ENCODE measurements at places on chromosomes 1 and 21.
A peak's percentile ranks its signal among the peaks of the same experiment; 100 is the strongest.

DNA sequence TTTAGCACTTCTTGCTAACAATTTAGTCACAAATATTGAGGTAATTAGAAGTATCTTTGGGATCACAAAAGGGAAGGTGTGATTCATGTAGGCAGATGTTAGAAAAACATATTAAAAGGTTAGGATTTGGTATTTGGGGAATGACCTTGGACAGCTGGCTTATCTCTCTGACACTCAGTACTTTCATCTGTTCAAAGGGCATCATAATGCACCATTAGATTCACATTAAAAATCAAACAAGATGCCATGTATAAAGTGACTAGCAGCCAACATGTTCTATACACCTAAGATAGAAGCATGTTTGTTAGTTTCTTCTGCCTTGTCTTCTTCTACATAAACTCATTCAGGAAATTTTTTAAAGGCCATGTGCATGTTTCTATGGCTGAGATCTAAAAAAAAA is 56.5 kb upstream of the ESRRG start:
- no peak overlapping the region for H3K4me3 ChIP-seq
- no peaks in the 10 kb centered on the region for H3K27me3 ChIP-seq
- no peak for DNase-seq
- H3K4me1 ChIP-seq = no peaks in the 10 kb centered on the region
- H3K27ac ChIP-seq = no peak overlapping the region
- H3K36me3 ChIP-seq = no peaks in the 10 kb centered on the region

GRCh38 chr1:7589774-7590425 is 181.2 kb upstream of the VAMP3 start:
- H3K27me3 ChIP-seq = no peaks in the 10 kb centered on the region
- no peak overlapping the region for H3K4me3 ChIP-seq

DNA sequence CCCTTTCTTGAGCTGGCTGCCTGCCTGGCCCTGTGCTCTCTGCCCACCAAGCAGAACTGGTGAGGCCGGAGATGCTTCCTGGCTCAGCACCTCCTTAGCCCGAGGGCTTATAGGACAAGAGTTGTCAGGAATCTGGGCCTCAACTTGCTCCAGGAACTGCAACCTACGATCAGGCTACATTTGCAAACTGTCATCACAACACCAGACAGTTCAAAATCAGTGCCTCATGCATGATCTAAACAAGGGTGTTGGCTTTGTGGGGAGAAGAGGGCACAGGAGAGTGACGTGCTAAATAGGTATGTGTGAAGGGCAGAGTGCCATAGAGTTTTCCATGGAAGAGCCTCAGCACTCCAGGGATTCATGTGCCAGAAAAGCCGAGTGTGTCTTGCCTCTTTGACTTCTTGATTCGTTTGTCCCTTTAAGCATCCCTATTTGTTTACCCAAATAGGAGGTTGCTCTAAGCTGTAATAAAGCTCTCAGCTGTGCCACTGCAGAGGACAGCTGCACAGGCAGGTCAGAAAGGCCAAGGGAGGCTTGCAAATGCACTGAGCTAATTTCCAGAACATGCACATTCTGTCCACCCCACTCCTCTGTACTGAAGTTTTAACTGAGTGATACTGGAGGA is 30.2 kb upstream of the NEK2 start:
- H3K4me3 ChIP-seq = no peak overlapping the region
- DNase-seq = no peak
- H3K4me1 ChIP-seq = no peaks in the 10 kb centered on the region
- H3K27ac ChIP-seq = no peak overlapping the region

- peaks cover 16% of the 10 kb centered on the region for H3K4me1 ChIP-seq
- no peaks in the 10 kb centered on the region for H3K27me3 ChIP-seq
- no peak for DNase-seq
- H3K27ac ChIP-seq = no peak overlapping the region
- no peak overlapping the region for H3K4me3 ChIP-seq
Observed at GRCh38 chr1:40985875-40986274, 6.4 kb downstream of the CTPS1 start.

DNA sequence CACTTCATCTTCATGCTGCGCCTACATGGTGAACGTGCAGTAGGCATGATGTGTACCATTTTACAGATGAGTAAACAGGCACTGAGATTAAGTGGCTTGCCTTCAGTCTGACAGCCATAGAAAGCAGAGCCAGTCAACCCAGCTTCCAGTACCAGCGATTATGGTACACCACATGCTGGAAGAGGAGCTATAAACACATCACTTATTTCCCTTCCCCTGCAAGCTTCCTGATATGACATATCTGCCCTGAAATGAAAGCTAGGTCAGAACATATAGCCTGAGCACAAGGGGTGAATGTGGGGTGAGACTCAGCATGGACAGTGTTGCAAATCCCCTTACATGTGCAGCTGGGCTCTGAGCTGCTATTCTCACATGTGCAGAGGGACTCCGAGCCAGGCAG is 33.8 kb upstream of the IL20 start:
- H3K4me1 ChIP-seq = no peaks in the 10 kb centered on the region
- no peaks in the 10 kb centered on the region for H3K36me3 ChIP-seq
- DNase-seq = no peak

GRCh38 chr21:44533121-44533890 is 6.7 kb downstream of the KRTAP10-1 start:
- H3K4me3 ChIP-seq = no peak overlapping the region
- H3K4me1 ChIP-seq = no peaks in the 10 kb centered on the region
- no peak overlapping the region for H3K27ac ChIP-seq
- peak; percentile 13 for DNase-seq
- peaks cover 3% of the 10 kb centered on the region for H3K27me3 ChIP-seq

GRCh38 chr1:224057461-224058199 is 56.3 kb upstream of the FBXO28 start:
- no peaks in the 10 kb centered on the region for H3K36me3 ChIP-seq
- H3K4me3 ChIP-seq = no peak overlapping the region
- no peaks in the 10 kb centered on the region for H3K4me1 ChIP-seq
- H3K27ac ChIP-seq = no peak overlapping the region

GRCh38 chr1:168135921-168136708 is 615 bp downstream of the GPR161 start:
- H3K4me3 ChIP-seq = peak overlapping the region; percentile 92
- peaks cover 2% of the 10 kb centered on the region for H3K4me1 ChIP-seq
- no peaks in the 10 kb centered on the region for H3K36me3 ChIP-seq
- no peaks in the 10 kb centered on the region for H3K27me3 ChIP-seq

DNA sequence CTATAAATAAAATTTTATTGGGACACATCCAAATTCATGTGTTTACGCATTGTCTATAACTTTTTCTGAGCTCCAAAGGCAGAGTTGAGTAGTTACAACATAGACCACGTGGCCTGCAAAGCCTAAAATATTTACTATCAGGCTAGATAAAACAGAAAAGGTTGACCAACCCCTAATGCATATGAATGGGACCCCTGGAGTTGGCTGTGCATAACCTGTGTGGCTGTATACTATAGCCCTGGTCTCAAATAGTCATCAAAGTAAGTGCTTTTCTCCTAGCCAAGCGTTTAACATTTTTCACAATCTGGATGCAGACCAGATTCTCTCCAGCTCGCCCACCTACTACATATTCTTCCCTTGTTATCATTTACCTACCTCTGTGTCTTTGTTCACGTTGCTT is 60.4 kb downstream of the CYYR1 start:
- no peak overlapping the region for H3K4me3 ChIP-seq
- H3K36me3 ChIP-seq = no peaks in the 10 kb centered on the region
- no peaks in the 10 kb centered on the region for H3K4me1 ChIP-seq
- H3K27me3 ChIP-seq = no peaks in the 10 kb centered on the region
- H3K27ac ChIP-seq = no peak overlapping the region

DNA sequence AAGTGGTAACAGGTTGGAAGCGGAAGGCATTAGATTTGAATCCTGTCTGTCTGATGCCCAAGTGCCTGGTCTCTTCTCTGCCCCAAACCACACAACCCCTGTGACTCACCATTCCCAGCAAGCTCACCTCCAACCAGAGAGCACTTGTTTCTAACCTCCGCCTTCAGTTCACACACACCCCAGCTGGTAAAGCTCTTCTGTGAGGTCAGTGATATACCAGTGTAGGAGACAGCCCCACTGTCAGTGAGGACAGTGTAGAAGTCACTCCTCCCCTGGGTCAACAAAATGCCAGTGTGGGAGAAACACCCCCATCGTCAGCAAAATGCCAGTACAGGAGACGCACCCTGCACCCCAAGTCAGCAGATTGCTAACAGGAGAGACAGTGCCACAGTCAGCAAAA is 2.6 kb downstream of the RIMS3 start:
- DNase-seq = no peak
- no peaks in the 10 kb centered on the region for H3K27me3 ChIP-seq
- H3K27ac ChIP-seq = no peak overlapping the region
- no peak overlapping the region for H3K4me3 ChIP-seq
- H3K36me3 ChIP-seq = no peaks in the 10 kb centered on the region
- H3K4me1 ChIP-seq = no peaks in the 10 kb centered on the region

- no peak for DNase-seq
- H3K27ac ChIP-seq = no peak overlapping the region
- no peaks in the 10 kb centered on the region for H3K27me3 ChIP-seq
- no peak overlapping the region for H3K4me3 ChIP-seq
Observed at GRCh38 chr1:158290321-158290844, 660 bp downstream of the CD1C start.

GRCh38 chr1:64282351-64282750 is 78.9 kb downstream of the UBE2U start:
- H3K27ac ChIP-seq = no peak overlapping the region
- no peak overlapping the region for H3K4me3 ChIP-seq
- H3K27me3 ChIP-seq = no peaks in the 10 kb centered on the region
- no peaks in the 10 kb centered on the region for H3K4me1 ChIP-seq
- DNase-seq = no peak
- H3K36me3 ChIP-seq = no peaks in the 10 kb centered on the region

- no peak overlapping the region for H3K4me3 ChIP-seq
- no peaks in the 10 kb centered on the region for H3K36me3 ChIP-seq
- H3K27me3 ChIP-seq = no peaks in the 10 kb centered on the region
- H3K4me1 ChIP-seq = peaks cover 3% of the 10 kb centered on the region
- H3K27ac ChIP-seq = no peak overlapping the region
- no peak for DNase-seq
Observed at GRCh38 chr1:43783671-43784205, 76.4 kb downstream of the ST3GAL3 start.

DNA sequence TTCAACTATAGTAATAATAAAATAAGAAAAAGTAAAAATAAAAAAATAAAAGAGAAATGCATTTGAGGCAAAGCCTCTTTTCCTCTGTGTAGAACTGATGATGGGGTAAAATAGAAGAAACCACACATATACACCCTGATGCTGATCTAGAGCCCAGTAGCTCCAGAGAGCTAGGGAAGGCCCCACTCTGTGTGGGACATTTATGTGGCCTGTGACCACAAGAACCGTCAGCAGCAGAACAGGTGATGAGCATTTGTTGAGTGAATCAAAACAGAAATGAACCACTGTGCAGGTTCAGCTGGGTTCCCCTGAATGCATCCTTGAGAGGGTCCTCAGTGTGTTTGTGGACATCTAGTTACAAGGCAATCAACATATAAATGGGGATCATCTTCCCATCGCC is 221.8 kb upstream of the HOOK1 start:
- no peaks in the 10 kb centered on the region for H3K36me3 ChIP-seq
- no peak overlapping the region for H3K27ac ChIP-seq
- DNase-seq = no peak
- peaks cover 15% of the 10 kb centered on the region for H3K4me1 ChIP-seq
- no peaks in the 10 kb centered on the region for H3K27me3 ChIP-seq
- H3K4me3 ChIP-seq = no peak overlapping the region

- H3K27ac ChIP-seq = no peak overlapping the region
- no peaks in the 10 kb centered on the region for H3K36me3 ChIP-seq
- H3K4me1 ChIP-seq = no peaks in the 10 kb centered on the region
- DNase-seq = no peak
Observed at GRCh38 chr1:182127656-182128055, 66.1 kb upstream of the ZNF648 start.

- no peaks in the 10 kb centered on the region for H3K27me3 ChIP-seq
- no peak for DNase-seq
- no peaks in the 10 kb centered on the region for H3K4me1 ChIP-seq
- H3K36me3 ChIP-seq = no peaks in the 10 kb centered on the region
Observed at GRCh38 chr1:65514041-65514440, 93.6 kb downstream of the LEPR start.

DNA sequence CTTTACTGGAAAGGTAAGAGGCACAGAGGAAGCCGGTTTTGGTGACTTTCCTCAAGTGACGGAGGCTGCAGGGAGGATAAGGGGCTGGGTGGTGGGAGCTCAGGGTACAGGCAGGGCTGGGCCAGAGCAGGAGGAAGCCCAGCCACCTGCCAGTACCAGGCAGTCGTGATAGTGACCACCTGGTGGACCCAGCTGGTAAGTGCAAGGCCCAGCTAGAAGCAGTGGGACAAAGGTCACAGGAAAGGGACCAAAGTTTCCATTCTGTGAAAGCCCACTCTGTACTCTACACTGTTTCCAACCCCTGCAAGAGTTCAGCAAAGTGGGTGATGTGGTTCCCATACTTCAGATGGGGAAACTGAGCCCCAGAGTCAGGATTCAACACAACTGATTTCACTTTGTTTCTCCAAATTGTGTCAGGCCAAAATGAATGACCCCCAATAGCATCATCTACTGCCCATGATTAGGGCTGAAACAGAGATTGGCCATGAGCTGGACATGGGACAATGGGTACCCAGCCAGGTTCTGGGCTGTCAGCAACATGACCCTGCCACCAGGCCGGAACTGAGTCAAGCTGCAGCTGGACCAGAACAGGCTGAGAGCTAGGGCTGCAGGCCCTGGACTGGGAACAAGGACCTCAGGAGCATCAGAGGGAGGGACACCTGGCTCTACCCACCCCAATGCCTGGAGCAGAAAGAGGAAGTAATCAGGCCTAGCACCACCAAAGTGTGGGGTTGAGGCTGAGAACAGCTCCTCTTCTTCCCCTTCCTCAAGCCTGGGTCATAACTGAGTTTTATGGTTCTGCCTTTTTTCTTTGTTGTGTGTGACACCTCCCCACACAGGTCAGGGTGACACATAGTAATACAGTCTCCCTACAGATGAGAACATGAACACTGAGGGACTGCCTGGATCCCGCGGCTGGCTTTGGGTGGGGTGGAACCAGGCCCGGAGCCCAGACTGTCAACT is 50.2 kb downstream of the KCNN3 start:
- no peak for DNase-seq
- H3K4me1 ChIP-seq = no peaks in the 10 kb centered on the region
- no peak overlapping the region for H3K4me3 ChIP-seq
- H3K36me3 ChIP-seq = no peaks in the 10 kb centered on the region
- H3K27me3 ChIP-seq = no peaks in the 10 kb centered on the region

DNA sequence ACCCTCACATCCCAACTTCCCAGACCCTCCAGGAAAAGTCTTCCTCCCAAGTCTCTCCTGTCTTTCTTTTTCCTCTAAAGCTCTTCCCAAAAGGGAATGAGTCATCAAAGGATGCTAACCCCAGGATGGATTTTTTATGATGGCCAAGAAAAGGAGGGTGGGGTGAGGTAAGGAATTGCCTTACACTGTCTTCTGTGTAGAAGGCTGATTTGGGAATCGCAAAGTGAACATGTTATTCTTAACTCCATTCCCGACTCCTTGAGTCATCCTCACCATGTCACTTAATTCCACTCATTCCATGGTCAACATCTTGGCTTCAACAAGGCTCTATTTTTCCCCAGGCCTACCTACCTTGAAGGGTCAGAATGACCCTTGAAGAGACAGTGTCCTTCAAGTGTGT is 44.0 kb downstream of the TBX15 start:
- H3K27me3 ChIP-seq = no peaks in the 10 kb centered on the region
- H3K4me3 ChIP-seq = no peak overlapping the region
- no peaks in the 10 kb centered on the region for H3K36me3 ChIP-seq
- no peak overlapping the region for H3K27ac ChIP-seq

Data from heart left ventricle (tissue), 16 donors.